NCI-H774 (cell line): ENCODE measurements at places on chromosomes 7 and 10.

GRCh38 chr7:140696024-140696679, 356 bp upstream of the NDUFB2 start:
- DNase-seq, result peak; percentile 88

- DNase-seq, result no peak
Measured at GRCh38 chr10:23742368-23742767, 303.5 kb downstream of the OTUD1 start.

- no peak for DNase-seq
Measured at GRCh38 chr7:104862719-104863118, 151.3 kb upstream of the KMT2E start.

DNA sequence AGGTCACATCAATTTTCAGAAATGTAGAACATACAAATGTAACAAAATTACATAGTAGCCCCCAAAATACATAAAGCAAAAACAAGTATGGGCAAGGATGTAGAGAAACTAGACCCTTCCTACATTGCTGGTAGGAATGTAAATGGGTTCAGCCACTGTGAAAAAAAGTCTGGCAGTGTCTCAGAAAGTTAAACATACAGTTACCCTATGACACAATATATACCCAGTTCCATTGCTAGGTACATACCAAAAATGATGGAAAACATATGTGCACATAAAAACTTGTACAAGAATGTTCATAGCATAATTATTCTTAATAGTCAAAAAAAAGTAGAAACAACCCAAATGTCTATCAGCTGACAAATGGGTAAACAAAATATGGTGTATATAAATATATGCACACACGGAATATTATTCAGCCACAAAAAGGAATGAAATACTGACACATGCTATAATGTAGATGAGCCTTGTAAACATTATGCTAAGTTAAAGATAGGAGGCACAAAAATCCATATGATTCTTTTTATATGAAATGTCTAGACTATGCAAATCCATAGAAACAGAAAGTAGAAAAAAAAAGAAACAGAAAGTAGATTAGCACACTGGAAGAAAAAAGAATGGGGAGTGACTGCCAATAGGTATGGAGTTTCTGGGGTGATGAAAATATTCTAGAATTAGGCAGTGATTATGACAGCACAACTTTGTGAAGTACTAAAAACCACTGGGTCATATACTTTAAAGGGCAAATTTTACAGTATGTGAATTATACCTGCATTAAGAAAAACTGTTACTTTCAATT, 13.5 kb downstream of the HERPUD2 start:
- no peak for DNase-seq
